ENCODE measurements at places on chromosomes 2 and 18.
A peak's percentile ranks its signal among the peaks of the same experiment; 100 is the strongest.

GRCh38 chr18:9575558-9575957 lies 38.8 kb downstream of the PPP4R1 start:
- DNase-seq = peak; percentile 57

DNA sequence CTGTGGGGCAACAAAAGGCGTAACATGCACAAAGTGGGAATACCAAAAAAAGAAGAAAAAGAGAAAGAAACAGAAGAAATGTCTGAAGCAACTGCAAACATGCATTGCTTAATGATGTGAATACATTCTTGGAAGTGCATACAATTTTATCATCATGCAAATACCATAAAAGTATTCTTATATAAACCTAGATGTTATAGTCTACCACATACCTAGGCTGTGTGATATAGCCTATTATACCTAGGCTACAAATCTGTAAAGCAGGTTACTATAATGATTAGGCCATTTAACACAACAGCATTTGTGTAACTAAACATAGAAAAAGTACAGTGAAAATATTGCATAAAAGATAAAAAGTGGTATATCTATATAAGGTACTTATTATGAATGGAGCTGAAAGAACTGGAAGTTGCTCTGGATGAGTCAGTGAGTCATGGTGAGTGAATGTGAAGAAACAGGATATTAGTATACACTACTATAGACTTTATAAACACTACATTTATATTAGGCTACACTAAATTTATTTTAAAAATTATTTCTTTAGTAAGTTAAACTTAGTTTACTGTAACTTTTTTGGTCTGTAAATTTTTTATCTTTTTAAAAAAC lies 319.4 kb upstream of the KCNH7 start:
- no peak for DNase-seq

DNA sequence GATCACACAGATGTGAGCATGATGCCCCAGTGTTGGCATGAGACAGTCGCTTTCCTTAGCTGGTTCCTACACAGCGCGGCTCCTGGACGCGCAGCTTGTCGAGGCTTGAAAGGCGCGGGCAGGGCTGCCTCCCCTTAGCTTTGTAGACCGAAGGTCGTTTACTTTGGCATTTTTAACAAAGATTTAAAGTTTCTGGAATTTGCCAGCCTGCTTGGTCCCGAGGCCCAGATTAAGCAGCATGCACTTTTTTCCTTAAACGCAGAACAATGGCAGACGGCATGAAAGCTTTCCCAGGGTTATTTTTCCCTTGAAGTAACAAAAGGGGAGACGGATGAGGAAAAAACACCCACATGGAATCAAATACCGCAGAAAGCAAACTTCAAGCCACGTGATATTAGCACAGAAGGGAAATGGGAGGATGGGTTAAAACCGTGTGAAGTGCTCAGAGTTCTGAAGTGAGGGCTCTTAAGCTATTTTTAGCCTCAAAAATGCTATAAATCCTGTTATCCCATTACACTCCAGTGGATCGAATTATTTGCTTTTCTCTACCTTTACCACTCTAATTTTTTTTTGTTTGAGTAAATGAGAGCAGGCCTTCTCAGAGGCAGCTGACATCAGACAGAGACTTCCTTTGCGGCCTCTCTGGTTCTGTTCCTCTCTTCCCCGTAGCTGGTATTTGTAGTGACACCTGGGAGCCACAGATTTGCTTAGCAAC lies 55.7 kb downstream of the NPAS2 start:
- peak; percentile 78 for DNase-seq

DNA sequence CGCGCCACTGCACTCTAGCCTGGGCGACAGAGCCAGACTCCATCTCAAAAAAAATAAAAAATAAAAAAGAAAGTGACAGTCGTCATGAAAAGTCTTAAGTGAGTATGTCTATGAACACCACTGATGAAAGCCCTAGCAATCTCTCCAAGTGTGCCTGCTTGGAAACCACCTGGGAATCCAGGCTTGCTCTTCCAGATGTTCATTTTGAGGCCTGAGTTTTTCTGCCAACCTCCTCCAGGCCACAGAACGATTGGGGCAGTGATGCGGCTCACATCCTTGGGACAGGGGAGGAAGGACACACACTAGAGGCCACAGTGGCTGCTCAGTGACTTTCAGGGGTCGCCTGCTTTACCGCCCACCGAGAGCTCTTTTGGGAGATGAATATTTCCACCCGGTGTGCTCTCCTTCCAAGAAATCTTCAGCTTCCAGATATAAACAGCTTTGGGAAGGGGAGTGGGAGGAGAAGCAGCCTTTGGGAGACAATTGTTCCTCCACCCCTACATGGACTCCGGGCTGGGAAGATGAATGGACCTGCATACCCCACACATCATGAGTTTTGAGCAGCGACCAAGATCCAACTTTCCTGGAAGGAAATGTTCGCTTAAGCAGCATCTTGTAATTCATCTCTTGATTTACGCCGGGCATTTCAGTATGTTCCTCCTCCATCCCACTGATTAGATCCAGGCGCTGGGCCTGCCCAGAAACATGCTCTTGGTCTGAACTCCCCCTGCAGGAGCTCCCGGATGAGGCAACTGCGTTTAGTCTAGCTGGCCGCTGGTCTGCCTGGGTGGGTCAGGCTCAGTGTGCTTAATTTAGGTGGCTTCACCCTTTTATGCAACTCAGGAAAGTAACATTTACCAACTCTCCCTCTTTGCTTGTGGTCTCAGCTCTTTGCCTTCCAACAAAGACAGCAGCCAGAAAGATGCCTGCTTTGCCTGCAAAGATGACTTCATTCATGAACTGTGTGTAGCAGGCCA lies 6.2 kb upstream of the ARMC9 start:
- DNase-seq = peak; percentile 61

GRCh38 chr2:236673126-236673822 lies 103.6 kb downstream of the ACKR3 start:
- DNase-seq = no peak

DNA sequence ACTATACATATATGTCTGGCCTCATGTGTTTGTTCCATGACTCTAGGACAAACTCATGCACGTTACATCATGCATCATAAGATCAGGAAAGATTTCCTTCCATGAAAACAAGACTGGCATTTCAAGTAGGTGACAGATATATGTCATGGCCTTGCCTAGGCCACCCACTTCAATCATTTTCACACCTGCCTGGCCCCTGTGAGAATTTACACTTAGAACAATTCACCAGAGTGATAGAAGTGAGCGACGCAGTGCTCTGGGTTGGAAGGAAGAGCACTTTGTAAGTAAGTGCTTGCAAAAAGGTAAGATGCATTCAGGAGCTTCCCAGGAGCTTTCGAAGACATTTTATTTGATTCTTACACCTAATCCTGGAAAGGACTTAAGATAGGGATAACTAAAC lies 39.5 kb downstream of the TMEM163 start:
- no peak for DNase-seq

GRCh38 chr18:57579934-57580333 lies 6.6 kb downstream of the FECH start:
- no peak for DNase-seq

GRCh38 chr18:55863391-55863706 lies 275.4 kb upstream of the TCF4 start:
- no peak for DNase-seq

GRCh38 chr2:127634066-127634617 lies 11.8 kb upstream of the GPR17 start:
- no peak for DNase-seq

DNA sequence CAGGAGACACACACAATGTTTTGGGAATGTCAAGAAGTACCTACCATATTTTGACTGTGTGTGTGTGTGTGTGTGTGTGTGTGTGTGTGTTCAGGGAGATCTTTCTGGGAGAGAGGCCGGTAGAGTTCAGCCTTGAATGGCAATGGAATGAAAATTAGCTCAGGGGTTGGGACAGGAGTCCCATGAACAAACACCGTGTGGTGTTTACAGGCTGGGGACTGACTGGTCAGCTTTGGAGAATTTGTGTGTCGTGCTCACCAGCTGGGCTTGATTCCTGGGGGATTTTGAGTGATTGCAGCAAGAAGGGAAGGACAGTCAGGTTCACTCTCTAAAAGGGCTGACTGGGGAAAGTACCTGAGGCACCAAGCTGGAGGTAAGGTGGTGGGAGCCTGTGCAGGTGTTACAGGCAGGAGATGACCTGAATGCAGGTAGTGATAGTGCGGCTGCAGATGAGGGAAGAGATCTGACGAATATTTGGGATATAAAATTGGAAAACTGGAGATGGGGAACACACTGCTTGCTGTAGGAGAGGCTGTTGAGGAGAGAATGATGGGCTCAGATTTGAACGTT lies 2.5 kb upstream of the ADNP2 start:
- DNase-seq = no peak

DNA sequence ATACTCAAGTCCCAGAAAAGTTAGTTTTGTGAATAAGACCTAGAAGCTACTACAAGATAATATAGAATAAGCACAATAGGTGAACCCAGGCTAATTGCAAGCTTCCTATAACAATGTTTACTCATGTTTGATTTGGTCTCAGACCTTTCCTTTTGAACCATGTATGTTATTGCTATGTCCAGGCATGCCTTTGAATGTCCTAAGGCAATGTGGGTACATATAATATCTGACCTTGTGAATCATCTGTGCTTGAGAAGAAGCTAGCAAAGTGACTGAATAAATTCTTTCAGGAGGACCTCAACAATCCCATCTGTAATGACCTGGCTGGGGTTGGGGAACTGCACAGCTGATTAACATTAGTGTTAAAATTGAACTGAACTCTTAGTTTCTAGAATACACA lies 1285.9 kb upstream of the CELF4 start:
- no peak for DNase-seq

DNA sequence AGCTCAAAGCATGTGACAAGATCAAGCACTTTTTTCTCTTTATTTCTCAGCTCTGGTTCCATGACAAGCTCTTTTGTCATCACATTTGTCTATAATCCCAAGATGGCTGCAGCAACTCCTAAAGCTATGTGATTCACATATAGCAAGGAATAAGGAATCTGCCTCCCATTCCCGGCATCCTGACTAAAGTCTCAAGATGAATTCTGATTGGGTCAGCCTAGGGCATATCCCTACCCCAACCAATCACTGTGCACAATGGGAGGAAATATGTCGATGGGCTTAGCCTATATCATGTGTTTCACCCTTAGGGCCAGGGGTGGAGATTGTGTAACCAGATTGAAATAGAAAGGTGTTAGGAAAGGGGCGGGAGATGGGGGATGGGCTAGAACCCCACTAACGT lies 23.1 kb upstream of the COLEC12 start:
- DNase-seq = no peak

- no peak for DNase-seq
Observed at GRCh38 chr2:174546519-174547506, 50.8 kb downstream of the WIPF1 start.

- DNase-seq = peak; percentile 82
Observed at GRCh38 chr2:26685989-26686839, 6.3 kb upstream of the KCNK3 start.

DNA sequence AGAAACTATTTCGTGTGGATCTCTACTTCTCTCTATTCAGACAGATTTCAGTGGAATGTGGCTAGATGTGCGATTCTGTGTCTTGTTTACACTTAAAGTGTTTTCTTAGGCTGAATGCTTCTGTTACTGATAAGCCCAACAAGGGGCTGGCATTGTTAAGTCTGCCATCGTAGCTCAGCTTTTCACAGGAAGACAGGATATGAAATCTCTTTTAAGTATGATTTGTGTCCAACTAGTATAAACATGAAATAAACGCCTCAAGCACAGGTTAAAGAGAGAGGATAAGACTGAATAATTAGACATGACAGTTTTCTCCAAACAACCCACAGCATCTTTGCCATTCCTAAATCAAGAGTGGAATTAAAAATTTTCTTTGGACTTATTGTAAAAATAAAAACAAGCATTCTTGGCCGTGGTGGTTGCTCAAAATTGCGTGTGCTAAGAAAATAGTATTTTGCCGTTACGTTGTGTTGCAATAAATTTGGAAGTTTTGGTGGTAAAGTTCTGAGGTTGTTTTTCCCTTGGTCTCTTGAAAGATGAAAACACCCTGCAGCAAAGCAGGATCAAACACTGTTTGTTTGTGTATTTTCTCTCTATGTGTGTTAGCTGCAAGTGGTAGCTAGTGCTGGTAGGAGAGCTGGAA lies 1.0 kb downstream of the VIT start:
- no peak for DNase-seq

DNA sequence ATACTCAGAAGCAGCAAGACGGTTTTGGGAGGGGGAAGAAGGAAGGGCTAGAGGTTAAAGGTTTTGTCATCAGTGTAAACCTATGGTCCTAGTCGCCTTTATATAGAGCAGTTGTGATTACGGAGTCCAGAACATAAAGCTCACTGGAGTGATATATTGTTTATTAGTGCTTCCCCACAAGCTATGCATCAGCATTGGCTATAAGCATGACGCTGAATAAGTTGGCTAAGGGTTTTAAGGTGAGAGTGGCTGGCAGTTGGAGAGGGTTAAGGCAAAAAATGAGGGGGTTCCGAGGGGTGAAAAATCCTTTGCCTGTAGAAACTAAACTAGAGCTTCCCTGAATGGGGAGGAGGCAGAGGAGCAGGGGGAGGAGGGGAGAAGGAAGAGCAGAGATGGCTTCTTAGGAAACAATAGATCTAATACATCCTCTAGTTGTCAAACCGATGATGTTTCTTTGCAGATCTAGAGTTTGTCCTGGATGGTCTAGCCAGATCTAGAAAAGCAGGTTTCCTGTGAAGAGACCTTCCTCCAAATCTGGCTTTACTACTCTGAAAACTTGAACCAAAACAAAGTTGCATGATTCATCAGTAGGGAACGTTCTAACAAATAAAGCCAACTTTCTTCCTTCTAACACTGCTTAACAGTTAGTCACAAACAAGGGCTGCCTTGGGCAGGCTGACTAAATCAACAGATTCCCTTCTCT lies 2.5 kb downstream of the KLF7 start:
- DNase-seq = no peak

DNA sequence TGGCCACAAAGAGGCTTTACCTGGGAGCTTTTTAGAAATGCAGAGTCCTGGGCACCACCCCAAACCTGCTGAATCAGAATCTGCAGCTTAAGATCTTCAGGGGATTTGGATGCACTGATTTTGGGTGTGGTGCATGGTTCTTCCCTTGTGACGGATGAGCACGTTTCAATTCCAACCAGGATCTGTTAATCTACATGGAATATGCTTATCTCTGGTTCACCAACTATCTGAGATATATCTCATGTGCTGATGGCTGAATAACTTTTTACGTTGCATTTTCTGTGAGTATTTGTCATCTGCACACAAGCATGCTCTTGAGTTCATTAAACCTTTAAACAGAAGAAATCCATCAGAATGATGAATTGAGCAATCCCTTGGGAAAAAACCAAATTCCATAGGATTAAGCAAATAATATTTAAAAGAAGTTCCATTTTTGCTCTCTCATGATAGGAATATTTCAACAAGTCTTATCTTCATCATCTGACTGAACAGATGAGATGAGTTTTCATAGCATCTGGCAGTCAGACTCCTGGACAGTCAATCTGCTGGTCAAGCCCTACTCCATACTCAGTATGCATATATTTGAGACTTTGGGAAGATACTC lies 120.6 kb downstream of the PLB1 start:
- DNase-seq = no peak

GRCh38 chr2:134737671-134738070 lies 18.9 kb upstream of the TMEM163 start:
- no peak for DNase-seq

- no peak for DNase-seq
Observed at GRCh38 chr18:7876354-7877104, 309.4 kb downstream of the PTPRM start.

- DNase-seq = no peak
Observed at GRCh38 chr2:128808462-128809258, 490.0 kb upstream of the HS6ST1 start.
